ENCODE measurements at places on chromosomes 2 and 18.

- no peak for DNase-seq
These were observed 64.7 kb upstream of the TTC39C start for GRCh38 chr18:23949863-23950262.

DNA sequence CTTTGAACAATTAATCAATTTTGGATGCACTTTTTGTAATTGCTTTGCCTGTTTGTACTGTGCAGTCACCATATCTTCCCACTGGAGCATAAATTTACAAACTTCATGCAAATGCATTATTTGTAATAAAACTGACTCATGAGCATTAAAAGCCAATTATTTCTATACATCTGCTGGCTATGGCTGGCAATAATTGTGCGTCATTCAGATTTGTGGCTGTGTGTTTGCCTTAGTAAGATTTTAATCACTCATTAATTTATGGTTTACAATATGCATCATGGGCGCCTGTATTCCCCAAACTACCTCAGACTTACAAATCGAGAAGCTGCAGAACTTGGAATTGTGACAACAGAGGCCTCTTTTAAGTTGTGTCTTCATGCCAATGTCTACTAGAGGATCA, 132.4 kb upstream of the TRIB2 start:
- DNase-seq = no peak

DNA sequence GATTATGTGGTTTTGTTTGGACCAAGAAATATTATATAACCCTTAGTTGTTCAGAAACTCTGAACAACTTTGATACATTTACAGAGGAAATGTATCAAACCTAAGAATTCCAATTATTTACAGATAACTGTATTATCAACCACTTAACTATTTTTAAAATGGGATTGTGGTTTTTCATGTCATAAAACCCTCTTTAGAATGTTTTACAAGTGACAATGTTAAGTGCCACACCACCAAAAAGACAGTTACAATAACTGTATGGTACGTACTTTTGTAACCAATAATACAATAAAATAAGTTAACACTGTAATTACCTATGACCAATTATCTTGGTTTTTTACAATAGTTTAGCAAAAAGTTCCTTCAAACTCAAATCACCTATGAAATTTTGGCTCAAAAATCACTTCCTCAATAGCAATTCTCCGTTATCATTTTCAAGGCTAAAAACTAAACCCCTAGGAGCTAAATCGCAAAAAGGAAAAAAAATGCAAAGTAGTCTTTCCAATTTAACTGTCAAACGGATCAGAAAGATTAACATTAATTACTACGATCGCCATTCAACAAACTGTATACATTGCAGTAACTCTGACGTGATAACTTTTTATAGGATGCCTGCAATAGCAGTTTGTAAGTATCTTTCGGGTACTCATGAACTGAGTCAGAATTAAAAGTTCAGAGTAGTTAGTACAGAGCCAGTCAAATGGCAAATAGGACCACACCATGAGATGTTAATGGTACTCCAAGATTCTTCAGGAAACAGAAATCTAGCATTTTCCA, 1.5 kb downstream of the ROCK1 start:
- no peak for DNase-seq

DNA sequence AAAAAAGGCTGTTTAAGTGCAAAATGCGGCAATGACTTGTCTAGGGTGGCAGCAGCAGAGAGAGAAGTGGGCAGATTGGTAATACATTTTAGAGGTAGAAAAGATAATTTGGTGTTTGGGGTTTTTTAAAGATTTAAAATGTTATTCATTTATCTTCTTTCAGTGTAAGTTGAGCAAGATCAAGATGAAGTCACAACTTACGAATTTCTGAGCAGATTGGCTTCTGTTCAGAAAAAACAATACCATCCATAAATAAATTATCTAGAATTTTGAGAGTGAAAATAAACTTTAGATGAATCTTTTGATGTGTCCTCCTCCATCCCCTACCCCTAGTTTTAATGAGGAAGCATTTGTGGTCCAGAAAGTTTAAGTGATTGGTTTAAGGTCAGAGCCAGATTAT, 47.9 kb upstream of the FAM171B start:
- DNase-seq = no peak

DNA sequence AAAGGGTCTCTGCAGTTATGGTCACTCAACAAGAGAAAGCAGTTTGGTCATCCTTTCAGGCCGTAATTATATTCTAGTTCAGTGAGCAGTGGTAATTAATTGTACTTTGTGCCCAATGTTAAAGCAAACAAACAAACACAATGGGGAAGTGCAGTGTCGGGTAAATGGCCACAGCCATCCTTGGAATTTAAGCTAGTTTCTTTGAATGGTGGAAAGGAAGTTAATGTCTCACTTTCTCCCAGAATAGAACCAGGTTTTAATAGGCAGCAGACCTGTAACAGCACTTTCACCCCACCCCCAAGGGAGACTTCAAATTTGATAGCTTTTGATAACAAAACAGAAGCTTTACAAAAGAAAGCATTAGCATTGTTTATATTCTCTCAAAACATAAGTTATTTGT, 20.0 kb upstream of the ITGAV start:
- no peak for DNase-seq

DNA sequence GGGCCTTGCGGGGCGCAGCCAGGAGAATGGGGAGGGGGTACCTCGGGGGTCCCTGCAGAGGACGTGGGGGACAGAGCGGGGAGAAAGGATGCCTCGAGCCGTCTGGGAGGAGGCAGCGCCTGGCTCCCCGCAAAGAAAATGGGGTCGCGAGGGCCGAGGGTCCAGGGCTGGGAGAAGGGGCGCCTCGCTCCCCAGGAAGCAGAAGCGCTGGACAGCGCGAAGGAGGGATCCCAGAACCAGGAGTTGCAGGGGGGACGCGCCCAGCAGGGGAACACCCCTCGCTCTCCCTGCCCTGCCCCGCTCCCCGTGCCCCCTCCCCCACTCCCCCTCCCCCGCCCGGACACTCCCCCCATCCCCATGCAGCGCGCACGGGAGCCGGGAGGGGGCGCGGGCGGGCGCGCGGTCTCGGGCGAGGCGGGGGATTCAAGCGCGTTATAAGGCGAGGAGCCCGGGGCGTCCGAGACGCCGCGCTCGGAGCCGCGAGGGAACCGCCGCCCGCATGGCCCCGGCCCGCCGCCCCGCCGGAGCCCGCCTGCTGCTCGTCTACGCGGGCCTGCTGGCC, at the start of gene ERFE:
Gene ERFE, plus strand, starts transcription at position 462 of the 562 bp plus-strand sequence. Its CDS starts 38 bp downstream, at position 500.
- peak; percentile 16 for DNase-seq

GRCh38 chr2:172777431-172777830, 41.8 kb downstream of the RAPGEF4 start:
- DNase-seq = no peak

DNA sequence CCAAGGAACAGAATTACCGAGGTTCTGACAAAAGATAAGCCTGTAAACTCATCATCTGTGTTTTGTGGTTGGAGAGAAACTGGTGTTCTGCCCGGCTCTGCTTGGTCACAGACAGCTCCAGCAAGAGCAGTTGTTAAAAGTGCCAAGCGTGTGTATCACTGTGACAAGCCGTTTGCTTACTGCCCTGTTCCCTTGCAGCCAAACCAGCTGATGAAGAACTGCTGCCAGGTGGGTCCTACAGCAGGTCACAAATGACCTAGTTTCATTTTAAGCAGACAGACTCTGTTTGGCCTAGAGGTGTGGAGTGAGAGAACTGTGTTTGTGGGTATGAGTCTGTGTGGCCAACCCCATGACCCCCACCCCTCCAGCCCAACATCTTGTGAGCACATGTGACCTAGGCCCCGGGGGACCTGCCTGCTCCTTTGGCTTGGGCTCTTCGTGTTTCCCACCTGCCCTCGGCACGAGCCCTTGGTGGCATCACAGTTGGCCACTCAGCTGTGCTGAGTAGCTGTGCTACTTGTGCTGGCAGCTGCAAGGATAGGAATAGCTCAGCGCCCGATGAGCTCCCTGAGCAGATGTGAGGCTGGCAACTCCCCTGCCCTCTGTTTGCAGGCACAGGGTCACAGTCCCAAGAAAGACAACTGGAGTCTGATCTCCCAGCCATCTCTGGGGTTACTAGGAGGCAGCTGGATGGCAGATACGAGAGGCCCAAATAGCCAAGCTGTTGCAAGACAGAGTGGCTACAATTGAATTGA, 9.7 kb downstream of the OXER1 start:
- DNase-seq = no peak

DNA sequence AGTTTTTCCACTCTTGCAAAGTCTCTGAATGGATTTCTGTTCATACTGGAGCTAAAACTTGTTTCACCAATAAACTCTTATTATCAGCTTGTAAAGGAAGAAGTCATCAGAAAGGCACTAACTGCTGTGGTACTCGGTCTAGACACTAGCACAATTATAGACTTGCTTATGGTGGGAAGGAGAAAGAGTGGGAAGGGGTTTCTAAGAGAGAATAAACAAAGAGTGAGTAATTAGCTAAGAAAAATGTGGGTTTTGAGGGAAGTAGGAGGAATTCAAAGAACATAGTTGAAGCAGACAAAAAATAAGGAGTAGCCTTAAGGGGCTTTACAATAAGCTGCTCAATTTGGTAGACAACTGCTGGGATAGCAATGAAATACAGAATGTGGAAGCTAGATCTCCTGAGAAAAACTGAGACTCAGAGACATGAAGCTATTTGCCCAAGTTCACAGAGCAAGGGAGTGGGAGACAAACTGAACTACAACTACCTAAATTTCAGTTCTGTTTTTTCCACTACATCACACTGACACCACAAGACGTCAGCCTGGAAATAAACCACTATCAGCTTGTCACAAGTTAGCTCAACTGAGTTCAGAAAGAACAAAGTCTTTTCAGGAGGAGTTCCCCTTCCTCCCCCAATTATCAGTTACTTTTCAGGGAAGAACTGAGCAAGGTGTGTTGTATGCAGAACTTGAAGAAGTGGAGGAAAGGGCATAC, 59.7 kb downstream of the MAP4K3 start:
- DNase-seq = no peak

- no peak for DNase-seq
These were observed 31.7 kb upstream of the ZCCHC2 start for GRCh38 chr18:62490967-62491695.

DNA sequence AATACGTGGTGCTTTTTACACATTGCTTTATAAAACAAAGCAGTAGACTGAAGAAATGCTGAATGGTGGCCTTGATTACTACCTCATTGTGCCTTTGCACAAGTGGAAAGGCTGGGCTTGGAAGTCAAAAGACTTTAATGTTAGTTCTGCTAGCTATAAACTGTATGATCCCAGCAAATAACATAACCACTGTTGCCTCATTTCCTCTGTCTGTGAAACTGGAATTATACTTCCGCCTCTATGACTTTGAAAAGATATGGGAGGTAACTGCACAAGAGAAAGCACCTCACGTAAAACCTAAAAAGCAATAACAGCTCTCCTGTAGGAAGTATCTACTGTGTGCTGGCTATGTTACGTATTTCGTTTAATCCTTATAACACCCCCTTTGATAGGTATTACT, 43.4 kb upstream of the DSC1 start:
- DNase-seq = no peak

DNA sequence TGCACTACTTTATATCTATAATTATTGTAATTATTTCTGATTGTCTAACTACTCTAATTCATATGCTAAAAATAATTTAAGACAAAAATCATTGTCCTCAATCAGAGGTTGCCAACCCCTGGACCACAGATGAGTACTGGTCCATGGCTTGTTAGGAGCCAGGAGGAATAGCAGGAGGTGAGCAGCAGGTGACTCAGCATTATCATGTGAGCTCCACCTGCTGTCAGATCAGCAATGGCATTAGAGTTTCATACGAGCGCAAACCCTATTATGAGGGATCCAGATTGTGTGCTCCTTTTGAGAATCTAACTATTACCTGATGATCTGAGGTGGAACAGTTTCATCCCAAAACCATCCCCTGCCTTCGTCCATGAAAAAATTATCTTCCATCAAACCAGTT, 1434.4 kb downstream of the LRP1B start:
- no peak for DNase-seq

GRCh38 chr18:22831441-22831904, 101.7 kb upstream of the RBBP8 start:
- no peak for DNase-seq

DNA sequence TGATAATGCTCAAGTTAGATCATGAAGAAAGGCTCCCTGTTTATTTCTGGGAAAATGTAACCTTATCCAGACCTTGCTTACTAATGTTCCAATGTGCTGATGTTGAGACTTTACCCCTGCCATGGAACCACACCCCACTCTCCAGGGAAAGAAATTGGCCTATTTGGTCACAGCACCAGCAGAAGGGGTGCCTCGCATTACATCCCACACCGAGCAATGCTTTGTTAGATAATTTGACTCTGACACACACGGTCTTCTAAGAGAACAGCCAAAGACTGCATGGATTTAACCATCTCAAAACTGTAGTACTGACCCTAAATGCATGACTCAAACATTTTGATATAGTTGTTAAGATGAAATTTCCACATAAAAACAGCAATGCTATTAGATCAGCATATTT, 152.1 kb upstream of the CCDC150 start:
- DNase-seq = no peak

GRCh38 chr2:42764096-42764495, at the start of gene OXER1:
Gene OXER1 (minus strand): TSS chr2:42764135. CDS start chr2:42764062, 73 bp downstream.
- no peak for DNase-seq

GRCh38 chr18:61854578-61855448, 38.0 kb downstream of the RNF152 start:
- peak; percentile 37 for DNase-seq

- no peak for DNase-seq
These were observed 137.9 kb upstream of the CXCR4 start for GRCh38 chr2:136255648-136256461.

DNA sequence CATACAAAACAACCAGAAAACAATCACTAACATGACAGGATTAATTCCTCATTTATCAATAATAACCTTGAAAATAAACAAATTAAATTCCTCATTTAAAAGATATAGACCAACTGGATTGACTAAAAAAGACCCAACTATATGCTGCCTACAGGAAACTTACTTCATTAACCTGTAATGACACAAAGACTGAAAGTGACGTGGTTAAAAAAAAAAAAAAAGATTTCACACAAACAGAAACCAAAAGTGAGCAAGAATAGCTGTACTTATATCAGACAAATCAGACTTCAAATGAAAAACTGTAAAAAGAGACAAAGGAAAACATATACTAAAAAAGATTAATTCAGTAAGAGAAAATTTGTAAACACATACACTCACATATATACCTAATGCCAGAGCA, 201.2 kb downstream of the CCDC178 start:
- DNase-seq = no peak

GRCh38 chr2:186748354-186748753, 54.5 kb downstream of the FAM171B start:
- no peak for DNase-seq

DNA sequence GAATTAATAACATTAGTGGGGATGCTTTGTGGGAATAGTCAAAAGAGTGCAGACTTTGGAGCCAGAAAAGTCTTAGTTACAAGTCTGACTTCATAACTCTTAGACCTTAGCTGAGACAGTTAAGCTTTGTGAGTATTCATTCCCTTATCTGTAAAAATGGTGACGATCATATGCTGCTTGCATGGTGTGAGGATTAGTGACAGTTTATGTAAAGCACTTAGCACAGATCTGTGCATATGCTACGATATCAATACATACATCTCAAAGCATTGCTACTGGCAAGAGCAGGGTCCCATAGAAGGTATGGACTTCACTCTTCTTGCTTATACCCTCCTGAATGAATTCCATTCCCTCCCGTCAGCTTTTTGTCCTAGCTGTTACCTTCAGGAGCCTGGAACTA, 56.7 kb upstream of the LYPD6B start:
- no peak for DNase-seq
